A673 (cell line): ENCODE measurements at places on chromosomes 2 and 18. TPM values are rescaled to one million over a fixed set of nuclear protein-coding genes. Genes with fewer than 3 reads are reported as not detected.

GRCh38 chr2:67412424-67412823 is 15.3 kb downstream of the ETAA1 start:
- no peak for DNase-seq

DNA sequence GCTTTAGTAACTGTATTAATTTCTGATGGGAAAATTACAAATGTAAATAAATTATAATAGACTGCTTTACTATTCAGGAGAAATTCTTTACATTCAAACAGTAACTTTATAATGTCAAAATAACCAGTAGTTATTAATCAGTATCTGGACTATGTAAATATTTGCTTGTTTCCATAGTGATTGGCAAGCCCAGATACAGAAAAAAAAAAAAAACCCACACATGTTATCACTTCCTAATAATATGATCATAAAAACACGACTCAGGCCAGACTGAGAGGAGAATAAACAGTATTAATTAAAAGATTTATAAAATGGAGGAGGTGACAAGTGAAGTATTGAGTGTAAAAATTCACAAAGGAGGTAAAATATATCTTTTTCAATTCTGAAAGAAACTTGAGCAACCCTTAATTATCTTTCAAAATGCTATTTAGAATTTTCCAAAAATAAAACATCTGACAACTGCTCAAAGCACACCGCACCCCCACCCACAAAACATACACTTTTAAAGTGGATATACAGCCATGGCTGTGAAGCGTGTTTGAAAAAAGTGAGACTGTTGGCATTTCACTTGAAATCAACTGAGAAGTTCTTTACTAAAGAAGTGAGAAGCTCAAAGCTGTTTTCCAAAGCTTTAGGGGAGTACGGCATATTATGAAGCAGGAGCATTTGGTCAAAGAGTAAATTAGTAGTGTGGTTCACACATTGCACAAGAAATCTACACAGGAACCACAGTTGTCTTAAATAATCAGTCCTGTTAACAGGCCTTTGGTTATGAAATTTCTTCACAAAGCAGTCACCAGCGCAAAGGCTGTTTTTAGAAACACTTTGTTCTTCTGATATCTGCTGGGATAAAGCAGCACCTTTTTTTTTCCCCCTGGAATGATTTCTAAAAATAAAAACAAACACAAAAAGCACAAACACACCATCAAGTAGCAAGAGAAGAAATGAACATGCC is 475.8 kb downstream of the TXNL1 start:
- no peak for DNase-seq

GRCh38 chr2:152304836-152305235 is 30.1 kb upstream of the FMNL2 start:
- no peak for DNase-seq

- DNase-seq = no peak
These were observed 706 bp downstream of the LAMA1 start for GRCh38 chr18:7116792-7117389.

Gene PNO1
- 37.1 and 46.0 TPM in 2 replicates for total RNA-seq

DNA sequence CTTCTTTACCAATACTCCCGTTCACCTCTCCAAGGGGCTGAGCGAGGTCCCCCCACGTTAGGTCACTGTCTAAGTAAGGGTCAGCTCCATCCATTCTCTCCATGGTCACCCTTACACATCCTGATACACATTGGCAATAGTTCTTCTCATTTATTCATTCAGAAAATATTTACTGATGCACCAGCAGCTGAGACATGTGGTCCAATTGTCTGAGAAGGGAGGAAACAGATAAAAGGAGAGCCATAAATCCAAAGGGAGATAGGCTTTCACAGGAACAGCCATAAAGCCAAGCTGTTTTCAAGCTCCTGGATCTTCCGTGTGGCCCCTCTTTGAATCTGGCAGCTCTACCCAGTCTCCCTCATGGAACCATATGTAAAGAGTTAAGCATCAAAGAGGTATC is 121.2 kb downstream of the TXNL1 start:
- no peak for DNase-seq

Gene FLACC1
- total RNA-seq = 2.2 and 2.4 TPM in 2 replicates

DNA sequence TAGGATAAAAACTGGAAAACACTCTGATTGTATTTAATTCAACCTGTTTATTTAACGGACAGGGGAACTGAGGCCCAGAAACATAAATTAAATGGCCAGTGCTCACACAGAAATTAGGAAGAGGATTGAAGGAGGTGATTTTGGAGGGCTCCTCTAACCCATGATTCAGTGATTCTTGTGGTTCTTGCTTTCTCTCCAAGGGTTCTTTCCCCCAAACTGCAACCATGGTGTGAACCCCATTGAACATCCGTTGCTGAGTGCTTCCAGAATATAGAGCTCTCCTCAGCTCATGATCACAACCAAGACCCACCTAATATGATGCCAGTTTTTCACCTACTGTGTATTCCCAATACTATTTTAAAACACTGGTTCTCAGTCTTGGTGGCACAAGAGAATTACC is 41.4 kb downstream of the BMP10 start:
- no peak for DNase-seq

DNA sequence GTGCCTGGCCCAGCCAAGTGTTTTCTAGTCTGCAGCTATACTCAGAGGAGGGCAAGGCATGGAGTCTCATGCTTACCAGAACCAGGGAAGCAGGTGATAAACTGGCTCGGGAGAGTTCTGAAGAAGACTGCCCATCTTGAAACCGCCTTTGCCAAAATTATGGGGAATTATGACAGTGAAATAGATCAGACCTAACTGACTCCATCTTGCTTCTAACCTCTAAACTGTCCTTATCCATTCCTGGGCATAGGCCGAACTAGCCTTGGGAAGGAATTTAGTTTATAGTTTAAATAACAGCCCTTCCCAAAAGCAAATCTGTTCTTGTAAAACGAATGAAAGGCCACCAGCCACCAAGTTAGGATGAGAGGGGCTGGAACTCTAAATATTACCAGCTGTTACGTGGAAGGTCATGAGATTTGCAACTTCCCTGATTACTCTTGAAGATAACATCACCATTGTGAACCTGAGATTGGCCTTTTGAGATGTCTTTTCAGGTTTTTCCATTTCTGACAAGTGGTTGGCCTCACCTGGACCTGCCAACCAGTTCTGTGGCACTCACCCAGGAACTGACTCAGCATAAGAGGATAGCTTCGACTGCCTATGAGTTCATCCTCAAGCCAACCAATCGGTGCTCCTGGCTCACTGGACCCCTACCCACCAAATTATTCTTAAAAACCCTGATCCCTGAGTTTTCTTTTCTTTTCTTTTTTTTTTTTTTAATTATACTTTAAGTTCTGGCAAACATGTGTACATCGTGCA is 23.4 kb downstream of the CHCHD5 start:
- no peak for DNase-seq

Gene CYP26B1
- total RNA-seq = 2.1 and 2.7 TPM in 2 replicates

Gene TTR
- not detected in 2 replicates for total RNA-seq

- no peak for DNase-seq
These were observed 230.8 kb downstream of the ATAD2B start for GRCh38 chr2:23695890-23696751.

DNA sequence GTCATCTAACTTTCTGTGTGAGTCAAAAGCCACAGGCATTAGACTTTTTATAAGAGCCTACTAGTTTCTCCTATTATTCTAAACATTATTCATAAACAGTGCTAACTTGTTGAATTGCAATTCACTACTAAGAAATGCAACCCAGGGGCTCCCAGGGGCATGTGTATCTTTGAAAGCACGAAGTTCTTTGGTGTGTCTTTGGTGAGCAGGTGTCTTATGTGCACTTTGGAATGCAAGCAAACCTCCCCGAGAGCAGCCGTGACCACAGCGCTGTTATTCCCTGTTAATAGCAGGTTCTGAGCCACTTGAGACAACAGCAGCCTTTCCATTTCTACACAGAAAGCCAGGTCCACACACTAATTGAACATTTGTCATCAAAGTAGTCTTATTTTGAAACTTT is 123.5 kb downstream of the PRKRA start:
- DNase-seq = no peak

Gene IGFBP5
- 5.4 and 7.1 TPM in 2 replicates for total RNA-seq

Gene PLB1
- 0.39 TPM in 1 of 2 replicates, not detected in the other for total RNA-seq

- no peak for DNase-seq
These were observed 30.3 kb downstream of the RTTN start for GRCh38 chr18:70175216-70175615.

Gene RGPD8
- 17.5 and 19.9 TPM in 2 replicates for total RNA-seq

DNA sequence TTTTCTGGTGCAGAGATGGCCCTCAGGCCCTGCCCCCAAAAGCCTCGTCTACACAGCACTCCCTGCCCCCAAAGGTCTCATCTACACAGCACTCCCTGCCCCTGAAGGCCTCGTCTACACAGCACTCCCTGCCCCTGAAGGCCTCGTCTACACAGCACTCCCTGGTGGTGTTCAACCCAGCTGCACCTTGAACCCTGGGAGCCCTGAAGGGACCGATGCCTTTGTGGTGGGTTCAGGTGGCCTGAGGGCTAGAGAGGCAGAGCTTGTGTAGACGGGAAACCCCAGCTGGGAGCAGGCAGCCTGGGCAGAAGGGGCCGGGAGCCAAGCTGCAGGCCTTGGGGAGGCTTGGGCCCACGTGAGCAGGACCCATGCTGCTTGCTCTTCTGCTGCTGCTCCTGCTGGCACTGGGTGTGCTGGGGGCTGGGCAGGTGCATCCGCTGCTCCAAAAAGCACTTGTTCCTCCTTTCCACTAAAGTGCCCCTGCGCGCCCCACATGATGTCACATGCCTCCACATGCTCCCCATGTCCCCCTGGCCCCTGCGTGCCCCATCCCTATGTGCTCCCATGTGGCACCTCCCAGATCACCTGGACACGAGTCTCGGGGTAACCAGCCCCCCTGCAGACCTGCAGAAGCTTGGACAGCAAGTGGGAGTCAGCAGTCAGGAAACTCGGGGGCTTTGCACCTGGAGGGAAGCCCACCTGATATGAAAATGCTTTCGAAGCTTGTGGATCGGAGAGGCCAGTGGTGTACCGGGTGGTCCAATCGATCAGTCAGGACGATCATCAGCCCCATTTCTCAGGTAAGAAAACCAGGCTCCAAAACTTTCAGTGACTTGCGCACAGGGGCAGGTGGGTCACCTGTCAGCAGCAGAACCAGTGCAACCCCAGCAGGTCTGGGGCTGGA is 94.9 kb upstream of the CTDP1 start:
- no peak for DNase-seq

Gene OTOS
- not detected in 2 replicates for total RNA-seq

DNA sequence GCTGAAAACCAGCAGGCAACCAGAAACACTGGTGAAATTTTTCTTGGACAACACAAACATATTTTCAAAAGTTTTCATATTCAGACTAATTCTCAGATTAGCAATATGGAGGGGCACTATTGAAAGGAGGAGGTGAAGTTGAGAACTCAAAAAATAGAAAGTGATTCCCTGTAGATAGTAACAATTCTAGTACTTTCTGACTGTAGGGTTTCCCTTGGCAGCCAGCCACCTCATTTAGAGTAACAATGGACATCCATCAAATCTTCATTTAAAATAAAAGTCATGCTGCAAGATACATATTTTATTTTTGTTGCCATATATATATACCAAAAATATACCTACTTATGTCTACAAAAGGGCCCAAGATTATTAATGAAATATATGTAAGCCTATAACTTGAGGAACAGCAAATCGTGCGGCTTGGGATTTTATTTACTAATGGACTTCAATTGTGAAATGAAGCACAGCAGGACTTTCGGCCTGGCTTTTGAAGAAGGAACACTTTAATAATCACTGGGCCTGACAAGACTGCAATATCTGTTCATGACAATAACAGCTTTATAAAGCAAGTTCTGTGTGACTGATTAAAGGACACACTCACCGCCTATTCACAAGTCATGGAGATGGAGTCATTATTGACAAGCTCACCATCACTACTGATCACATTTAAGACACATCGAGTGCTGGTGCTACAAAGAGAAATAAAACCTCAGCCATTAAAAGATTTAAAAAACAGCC is 6.8 kb upstream of the NR4A2 start:
- DNase-seq = peak; percentile 26

- no peak for DNase-seq
These were observed 51.0 kb upstream of the MCFD2 start for GRCh38 chr2:46966576-46966975.

Gene SLC11A1
- 0.09 TPM in 1 of 2 replicates, not detected in the other for total RNA-seq

Gene CAPN14
- 0.13 and 0.35 TPM in 2 replicates for total RNA-seq

DNA sequence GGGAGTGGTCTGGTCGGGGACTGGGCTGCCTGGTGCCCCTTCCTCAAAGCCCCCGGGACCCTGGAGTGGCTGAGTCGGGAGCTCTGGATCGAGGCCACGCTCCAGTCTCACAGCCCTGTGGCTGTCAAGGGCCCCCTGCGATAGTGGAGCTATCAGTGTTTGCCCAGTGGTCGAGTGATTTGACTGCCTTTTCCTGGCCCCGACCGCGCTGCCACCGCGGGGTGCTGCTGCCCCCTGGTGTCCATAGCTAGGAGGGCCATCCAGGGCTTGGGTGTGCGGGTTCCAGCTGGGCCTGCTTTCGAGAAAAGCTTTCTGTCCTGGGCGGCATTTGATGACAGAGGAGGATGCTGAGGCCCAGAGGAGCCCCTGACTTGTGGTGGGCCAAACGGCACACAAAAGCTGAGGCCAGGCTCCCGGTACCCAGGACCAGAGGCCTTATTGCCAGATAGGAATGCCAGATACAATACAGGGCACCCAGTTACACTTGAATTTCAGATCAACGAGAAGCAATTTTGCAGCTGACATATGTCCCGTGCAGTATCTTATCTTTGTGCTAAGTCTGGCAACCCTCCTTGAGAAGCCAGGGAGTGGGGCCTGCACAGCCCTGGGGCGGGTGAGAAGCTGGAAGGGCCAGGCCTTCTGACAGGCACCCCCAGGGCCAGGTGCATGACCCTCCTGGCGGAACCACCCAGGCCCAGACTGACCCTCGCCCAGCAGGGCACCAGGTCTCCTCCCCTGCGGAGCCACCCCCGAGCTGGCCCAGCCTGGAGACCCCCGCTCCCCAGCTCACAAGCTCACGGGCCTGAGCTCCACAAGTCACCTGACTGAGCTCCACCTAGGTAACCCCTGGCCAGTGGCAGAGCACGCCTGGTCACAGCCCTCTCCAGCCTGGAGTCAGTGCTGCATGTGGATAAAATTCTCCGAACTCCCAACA is 13.0 kb downstream of the ODC1 start:
- peak; percentile 84 for DNase-seq

DNA sequence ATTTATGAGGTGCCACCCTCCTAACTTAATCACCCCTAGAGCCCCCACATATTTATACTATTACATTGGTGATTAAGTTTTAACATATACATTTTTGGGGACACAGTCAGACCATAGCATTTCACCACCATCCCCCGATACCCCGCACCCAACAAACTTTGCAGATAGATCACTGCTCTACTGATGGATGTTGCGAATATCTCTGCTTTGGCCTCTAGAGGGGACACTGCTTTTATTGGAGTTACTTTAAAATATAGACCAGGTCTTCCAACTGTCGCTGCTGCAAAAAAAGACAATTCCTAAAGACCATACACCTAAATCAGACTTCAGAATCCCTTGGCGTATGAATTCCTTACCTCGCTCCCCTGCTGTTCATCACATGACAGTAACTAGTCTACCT is 115.8 kb upstream of the FSHR start:
- no peak for DNase-seq

GRCh38 chr2:109481599-109481998 is 132.2 kb downstream of the SEPTIN10 start:
- DNase-seq = no peak

Gene PSMA8
- not detected in 2 replicates for total RNA-seq
